Stromal cell of bone marrow (primary cell): ENCODE measurements at places on chromosomes 3 and 15.

DNA sequence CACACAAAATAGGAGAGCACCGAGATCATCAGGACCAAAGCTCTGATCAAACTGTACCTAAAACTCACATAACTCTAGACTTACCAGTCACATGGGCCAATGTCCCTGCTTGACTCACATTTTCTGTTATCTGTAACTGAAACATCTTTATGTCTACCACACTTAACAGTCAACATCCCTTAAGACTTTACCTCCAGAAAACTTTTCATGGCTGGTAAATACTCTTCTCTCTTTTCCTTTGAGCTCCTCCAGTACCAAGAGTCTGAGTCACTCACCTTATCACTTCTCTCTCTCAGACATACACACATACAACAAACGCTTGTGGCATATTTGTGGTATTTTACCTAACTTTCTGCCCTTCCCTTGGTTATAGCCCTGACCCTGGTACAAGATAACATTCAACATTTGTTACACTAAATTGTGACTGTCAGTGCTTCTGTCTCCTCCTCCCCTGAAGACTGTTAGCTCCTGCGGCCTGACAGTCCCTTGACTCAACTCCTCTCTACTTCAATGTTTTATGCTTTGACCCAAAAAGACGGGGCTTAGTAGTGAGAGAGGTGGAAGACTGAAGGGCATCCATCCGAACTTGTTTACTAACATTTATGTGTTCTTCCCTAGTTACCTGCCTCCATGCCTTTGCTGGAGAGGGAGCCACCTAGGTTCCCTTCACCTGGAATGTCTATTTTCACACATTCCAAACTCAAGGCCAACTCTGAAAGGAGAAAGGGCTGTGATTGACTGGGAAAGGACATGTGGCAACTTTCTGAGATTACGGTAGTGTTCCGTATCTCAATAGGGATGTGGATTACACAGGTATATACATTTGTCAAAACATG lies 3.7 kb upstream of the EFHB start:
- DNase-seq, result no peak

GRCh38 chr3:3192286-3192675 lies 12.8 kb upstream of the CRBN start:
- no peak for DNase-seq

DNA sequence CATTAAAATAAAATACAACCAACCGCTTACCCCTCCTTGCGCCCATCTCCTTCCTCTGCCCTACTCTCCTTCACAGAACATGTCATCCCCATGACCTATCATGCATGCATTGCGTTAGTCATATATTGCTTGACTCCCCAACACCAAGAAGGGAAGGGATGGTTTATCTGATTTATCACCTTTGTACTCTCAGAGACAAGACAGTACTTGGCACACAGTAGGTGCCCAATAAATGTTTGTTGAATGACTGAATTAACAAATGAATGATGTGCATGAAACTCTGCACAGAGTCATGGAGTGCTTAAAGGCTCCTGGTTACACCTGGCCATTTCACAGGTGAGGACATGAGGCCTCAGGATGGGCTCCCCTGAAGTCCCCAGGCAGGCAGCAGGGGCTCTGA lies 59.7 kb downstream of the IQSEC1 start:
- no peak for DNase-seq

DNA sequence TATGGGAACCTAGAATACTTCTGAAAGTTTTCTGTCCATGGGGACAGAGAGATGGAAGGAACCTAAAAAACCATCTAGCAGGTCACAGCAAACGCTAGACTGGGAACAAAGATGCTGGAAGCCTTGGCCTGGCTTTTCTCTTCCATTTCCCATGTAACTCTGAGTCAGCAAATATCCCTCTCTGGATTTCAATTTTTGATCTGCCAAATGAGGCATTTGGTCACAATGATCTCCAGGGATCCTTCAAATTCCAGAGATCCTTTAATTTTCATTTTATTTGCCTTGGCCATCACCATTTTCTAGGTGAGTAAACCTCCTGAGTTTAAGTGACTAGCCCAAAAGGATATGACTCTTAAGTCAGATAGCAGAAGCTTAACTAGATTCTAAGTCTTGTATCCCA lies 39.7 kb downstream of the RTP1 start:
- no peak for DNase-seq

DNA sequence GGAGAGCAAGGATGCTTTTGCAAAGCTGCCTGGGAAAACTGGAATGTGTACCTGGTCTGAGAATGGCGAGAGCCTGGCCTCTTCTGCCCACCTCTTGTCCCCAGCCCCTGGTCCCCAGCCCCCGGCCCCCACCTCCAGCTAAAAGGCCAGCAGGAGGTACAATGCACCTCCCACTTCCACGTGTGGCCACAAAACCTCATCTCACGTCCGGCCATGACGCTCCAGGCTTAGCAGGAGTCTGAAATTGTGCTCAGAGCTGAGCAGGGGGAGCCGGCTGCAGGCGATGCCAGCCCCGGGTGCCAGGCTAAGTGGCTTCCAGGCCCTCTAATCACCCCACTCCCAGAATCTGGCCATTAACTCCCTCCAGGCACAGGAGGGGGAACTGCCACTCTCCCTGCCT lies 83.1 kb upstream of the PRR20G start:
- no peak for DNase-seq

DNA sequence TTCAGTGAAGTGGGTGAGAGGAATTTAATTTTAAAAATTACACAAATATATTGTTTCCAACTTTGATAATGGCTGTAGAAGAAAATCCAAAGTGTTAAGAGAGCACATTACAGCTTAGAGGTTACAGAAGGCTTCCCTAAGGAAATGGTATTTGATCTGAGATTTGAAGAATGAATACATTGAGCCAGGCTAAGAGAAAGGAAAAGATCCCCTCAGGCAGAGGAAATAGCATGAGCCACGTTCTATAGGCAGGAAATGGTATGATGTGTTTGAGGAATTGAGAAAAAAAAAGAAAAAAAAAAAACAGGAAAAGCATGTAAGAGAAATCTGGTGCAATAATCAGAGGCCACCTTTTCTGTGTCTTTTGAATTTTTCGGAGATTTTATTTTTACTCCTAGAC lies 48.6 kb downstream of the UNC13C start:
- no peak for DNase-seq

GRCh38 chr15:41908736-41909461 lies 15.0 kb upstream of the SPTBN5 start:
- no peak for DNase-seq

GRCh38 chr3:183283886-183284285 lies 30.8 kb downstream of the B3GNT5 start:
- no peak for DNase-seq

- DNase-seq, result no peak
Observed at GRCh38 chr3:195214381-195214780, 56.6 kb downstream of the XXYLT1 start.

DNA sequence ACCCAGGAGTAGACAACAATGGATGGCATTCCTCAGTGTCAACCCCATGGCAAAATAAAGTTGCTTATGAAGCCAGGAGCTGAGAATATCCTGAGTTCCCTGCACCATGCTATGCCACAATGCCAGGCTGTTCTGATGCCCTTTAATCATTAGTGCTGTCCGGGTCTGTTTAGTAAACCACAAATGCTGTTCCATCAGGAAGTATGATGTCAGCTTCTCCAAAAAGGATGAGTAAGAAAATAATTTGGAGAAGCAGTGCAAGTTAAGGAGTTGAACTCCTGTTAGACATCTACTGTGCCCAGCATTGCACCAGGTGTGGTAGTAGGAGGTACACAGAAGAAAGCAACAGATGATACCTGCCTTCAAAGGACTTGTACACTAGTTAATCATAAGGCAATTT lies 67.9 kb upstream of the GUCA1C start:
- DNase-seq, result no peak

GRCh38 chr3:90056281-90057032 lies 949.0 kb downstream of the EPHA3 start:
- DNase-seq, result no peak

GRCh38 chr15:95086531-95087252 lies 855.3 kb downstream of the MCTP2 start:
- peak; percentile 21 for DNase-seq

- no peak for DNase-seq
Observed at GRCh38 chr15:88448991-88449461, 18.2 kb downstream of the MRPL46 start.

DNA sequence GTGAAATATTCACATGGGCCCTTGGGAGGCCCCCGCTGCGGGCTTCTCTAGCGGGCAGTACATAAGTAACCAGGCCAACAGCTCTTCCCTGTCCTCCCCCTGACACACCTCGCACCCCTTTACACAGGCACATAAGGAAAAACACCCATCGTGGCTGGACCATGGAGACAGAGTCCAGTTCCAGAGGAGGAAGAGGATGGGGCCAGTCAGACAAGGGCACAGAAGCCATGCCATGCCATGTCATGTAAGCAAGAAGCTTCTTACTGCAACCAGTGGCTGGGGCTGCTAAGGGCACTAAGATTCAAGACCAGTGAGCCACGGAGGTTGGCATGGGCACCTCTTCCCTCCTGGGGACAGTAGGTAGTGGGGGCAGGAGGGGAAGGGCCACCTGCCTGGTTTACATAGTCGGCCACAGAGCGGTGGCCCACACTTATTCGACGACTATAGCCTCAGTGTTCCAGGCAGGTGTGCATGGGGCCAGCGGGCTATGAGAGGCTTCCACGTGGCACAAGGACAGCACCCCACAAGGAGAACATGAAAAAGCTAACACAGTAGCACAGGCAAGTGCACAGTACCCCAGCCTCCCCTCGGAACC lies 5.7 kb upstream of the CYP11A1 start:
- no peak for DNase-seq

GRCh38 chr15:67134871-67135492 lies 69.6 kb downstream of the SMAD3 start:
- no peak for DNase-seq

DNA sequence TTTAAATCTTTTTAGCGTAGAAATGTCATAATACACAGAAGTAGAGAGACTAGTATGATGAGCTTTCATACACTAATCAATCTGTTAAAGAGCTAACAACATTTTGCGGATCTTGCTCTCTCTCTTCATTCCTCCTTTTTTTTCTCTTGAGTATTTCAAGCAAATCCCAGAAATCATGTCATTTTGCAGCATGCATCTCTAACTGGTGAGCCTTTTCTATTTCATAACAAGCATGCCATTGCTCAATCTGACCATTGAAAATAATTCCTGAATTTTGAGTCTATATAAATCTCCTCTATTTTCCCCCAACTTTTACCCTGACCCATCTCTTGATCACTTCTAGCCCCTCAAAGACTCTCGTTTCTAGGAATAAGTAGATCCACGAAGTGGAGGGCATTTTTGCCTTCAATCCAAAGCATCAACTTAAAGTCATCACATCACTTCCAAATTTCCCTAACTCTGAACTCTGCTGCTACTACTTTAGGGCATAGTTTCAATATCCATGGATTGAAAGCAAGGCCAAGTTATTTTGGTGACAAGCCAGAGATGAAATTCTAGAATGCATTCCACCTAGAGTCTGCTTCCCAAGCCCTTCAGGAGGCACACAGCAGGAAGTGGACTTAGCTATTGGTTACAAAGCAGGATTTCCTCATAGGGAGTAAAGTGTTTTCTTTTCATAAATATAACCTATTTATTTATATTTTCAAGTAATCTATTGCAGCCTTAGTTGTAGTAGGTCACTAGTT lies 253.5 kb upstream of the ZPLD1 start:
- DNase-seq, result peak; percentile 65

DNA sequence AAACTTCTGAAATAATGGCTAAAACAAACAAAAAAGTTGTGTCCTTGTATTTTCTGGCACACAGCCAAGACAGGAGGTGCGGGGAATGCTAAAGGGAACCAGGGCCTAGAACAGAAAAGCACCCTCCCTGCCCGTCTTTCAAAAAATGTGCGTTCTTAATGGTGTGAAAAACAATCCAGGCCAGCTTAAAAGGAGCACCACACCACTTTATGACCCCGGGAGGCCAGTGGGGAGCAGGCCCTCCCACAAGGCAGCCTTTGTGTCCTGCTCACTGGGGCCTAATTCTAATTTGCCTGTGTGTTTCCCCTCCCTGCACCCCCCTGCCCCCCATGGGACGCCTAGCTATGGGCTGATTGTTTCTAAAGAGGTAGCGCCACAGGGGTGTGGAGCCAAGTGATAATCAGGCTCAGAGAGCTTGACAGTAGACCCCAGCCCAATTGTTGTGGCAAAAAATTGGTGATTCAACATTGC lies 181.4 kb downstream of the GREM1 start:
- DNase-seq, result no peak

GRCh38 chr3:128353991-128354687 lies 112.6 kb downstream of the DNAJB8 start:
- no peak for DNase-seq

DNA sequence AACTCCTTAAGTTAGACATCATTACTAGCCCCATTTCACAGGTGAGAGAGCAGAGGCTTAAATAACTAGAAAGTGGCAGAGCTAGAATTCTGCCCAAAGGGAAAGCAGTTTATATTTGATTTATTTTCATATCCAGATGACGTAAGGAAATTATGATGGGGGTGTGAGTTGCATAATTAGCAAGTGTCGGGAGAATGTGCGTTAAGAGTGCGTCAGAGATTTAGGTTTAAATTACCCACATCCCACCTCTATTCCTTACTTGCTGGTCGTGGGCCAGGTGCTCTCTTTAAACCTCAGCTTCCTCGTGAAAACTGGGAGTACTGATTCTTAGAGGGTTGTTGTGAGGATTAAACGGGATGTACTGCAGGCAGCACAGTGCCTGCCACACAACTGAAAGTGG lies 32.3 kb downstream of the FSTL1 start:
- DNase-seq, result no peak

DNA sequence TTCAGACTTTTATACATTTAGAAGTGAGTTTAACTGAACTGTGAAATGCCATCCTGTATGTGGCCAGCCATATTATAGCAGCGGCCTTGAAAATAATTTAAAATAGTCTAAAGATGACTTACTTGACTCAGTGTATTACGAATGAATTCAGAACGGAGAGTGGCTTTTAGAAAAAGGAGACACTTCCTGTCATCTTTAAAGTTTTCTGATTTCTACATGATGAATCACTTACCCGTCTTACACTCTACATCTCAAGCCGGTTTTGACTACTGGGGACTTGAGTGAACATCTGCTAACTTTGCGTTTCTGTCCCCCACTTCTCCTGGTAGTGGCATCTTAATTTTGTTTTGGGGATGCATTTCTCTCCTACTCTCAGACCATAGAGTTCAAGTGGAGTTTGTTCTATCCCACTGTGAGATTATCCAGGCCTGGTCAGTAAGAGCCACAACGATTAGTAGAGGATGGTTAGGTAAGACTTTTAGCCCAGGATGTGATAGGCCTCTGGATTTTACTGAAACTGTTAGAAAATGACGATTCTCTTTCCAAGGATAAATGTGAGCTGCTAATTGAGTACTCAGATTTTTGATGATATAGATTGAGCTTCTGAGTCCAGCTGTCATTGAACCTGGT lies 175.4 kb upstream of the CADPS start:
- no peak for DNase-seq
